ENCODE measurements at places on chromosomes 2 and 18.

- DNase-seq: no peak
Measured at GRCh38 chr2:217835931-217836891, 166.6 kb downstream of the TNS1 start.

DNA sequence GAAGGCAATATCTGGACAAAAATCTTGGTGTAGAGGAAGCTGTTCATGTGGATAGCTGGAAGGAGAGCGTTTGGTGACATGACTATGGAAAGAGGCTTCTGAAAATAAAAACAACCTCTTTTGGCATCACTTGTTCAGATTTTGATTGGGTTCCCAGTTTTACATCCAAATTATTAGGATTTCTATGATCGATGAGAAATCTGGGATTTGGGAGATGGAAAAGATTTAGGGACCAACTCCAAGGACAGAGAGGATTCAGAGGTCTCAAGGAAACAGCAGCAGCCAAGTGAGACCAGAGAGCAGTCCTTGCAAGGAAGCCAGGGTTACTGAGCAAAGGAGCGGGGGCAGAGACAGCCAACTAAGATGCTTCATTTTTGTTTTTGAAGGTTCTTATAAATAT, 441.7 kb downstream of the TRIB2 start:
- no peak for DNase-seq

GRCh38 chr2:16201848-16202247, 261.5 kb downstream of the MYCN start:
- DNase-seq: no peak

DNA sequence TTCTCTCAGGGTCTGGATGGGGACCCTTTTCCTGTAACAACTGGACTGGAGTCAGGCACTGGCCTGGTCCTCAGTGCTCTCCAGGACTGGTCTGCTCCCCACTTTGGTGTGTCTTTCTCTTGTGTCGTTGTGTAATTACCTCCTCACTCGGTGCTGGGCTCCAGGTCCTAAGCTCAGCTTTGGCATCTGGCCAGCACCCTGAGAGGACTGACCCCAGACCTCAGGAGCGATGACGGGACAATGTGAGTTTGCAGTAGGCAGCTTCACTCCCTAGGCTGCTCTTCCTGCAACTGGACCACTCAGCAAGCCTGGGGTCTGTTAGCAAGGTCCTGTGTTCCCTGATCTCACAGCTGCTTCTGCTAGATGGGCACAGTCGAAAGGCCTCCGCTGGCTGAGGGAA, 93.8 kb downstream of the COLEC12 start:
- no peak for DNase-seq

- DNase-seq: no peak
Measured at GRCh38 chr2:25229279-25230197, 61.2 kb upstream of the POMC start.

- no peak for DNase-seq
Measured at GRCh38 chr2:236016496-236016895, 151.7 kb downstream of the GBX2 start.

DNA sequence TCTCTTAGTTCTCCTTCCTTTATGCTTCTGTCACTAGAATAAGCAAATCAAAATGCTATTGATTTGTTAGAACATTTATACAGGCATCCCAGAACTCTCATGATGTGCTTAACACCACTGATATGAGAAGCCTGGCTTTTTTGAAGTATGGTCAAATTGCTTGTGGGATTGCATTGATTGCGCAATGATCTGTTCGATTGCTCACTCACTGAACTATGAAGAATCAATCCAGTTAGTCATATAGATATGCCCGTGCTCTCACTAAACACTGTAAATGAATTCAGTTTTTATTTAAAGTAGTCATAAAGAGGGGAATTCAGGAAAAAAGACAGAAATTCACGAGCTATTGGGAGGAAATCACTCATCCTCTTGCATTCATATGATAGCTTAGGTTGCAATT, 1237.8 kb downstream of the SUCLG1 start:
- no peak for DNase-seq

- DNase-seq: no peak
Measured at GRCh38 chr18:50410894-50411293, 36.0 kb downstream of the SKA1 start.

- DNase-seq: no peak
Measured at GRCh38 chr18:63140997-63141777, 178.4 kb downstream of the BCL2 start.

DNA sequence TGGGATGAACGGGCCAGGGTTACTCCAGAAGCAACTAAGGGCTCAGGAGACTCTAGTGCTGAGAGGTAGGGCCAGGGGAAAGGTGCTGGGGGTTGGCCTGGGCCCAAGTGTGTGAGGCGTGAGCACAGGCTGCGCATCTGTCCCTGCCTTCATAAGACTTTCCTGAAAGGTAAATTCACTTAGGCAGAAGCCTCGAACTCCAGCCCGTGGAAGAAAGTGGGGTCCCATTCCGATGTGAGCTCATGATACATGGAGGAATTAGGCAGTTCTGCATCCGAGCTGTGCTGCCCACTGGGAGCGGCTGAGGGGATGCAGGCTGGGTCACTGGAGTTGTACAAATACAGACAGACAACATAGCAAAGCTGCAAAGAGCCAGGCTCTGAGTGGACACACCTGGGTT, 16.2 kb downstream of the PARD6G start:
- no peak for DNase-seq

GRCh38 chr2:9565436-9566153, 10.0 kb upstream of the ADAM17 start:
- DNase-seq: no peak

- DNase-seq: no peak
Measured at GRCh38 chr2:196783431-196784094, 15.9 kb downstream of the GTF3C3 start.

Measured in head of caudate nucleus (tissue), 42 donors.